ENCODE measurements at places on chromosomes 7 and 10.

GRCh38 chr10:78875932-78876331 is 192.8 kb upstream of the ZMIZ1 start:
- no peak for DNase-seq

- no peak for DNase-seq
Measured at GRCh38 chr7:94529516-94529915, 19.9 kb downstream of the CASD1 start.

GRCh38 chr7:80181411-80181810 is 46.8 kb downstream of the GNAI1 start:
- no peak for DNase-seq

GRCh38 chr10:116272440-116273283 is at the start of gene GFRA1:
GFRA1 (minus strand) TSS chr10:116273206; CDS start chr10:116272029, 1,177 bp downstream.
- no peak for DNase-seq

GRCh38 chr10:28879875-28880682 is 202.8 kb downstream of the BAMBI start:
- DNase-seq = no peak

DNA sequence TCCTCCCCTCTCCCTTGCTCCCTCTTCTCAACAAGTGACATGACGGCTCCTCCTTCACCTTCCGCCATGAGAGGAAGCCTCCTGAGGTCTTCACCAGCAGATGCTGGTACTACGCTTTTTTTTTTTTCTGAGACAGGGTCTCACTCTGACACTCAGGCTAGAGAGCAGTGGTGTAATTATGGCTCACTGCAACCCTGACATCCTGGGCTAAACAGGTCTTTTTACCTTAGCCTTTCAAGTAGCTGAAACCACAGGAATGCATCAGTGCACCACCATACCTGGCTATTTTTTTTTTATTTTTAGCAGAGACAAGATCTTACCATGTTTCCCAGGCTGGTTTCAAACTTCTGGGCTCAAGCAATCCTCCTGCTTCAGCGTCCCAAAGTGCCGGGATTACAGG is 43.6 kb downstream of the MDH2 start:
- no peak for DNase-seq

GRCh38 chr10:132146271-132146671 is 40.5 kb upstream of the DPYSL4 start:
- no peak for DNase-seq
